ENCODE measurements at places on chromosomes 11 and 22.

DNA sequence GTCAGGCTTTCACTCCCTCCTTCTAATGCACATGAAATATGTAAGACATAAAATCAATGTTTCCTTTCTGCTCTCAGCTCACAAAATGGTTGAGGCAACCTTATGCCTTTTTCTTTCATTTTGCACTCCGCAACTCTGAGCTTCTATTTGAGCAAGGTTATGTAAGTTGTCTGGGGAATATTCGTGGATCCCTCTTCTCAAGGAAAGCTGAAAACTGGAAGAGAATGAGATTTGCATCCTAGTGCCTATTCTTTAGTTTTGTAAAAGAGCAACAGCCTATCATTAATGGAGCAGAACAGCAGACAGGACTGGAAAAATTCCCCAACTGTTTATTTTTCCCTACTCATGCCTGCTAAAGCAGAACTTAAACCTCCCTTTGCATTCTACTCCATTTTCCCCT lies 141.7 kb downstream of the FAM76B start:
- no peak for DNase-seq

GRCh38 chr11:102220728-102221467 lies 96.4 kb upstream of the BIRC3 start:
- DNase-seq = peak; percentile 48

GRCh38 chr22:20114506-20115475 lies 1.1 kb upstream of the RANBP1 start:
- no peak for DNase-seq

DNA sequence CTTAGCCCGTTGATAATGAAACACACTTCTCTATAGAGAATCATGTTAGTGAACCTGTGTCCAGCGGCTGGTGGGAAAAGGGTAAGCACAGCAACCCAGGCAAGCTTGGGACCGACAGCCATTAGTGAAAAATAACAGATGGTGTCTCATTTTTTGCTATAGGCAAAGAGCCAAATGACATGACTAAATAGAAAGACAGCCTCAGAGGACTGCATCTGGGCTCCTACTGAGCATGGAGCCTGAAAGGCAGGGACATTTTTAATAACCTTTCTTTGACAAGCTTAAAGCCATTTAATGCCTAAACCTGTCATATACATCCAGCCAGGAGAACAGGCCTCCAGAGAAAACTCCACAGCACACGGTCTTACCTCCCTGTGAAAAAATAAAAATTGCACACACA lies 67.0 kb downstream of the FANCF start:
- DNase-seq = no peak

- no peak for DNase-seq
Observed at GRCh38 chr11:27076121-27076589, 35.5 kb downstream of the BBOX1 start.
